ENCODE measurements at places on chromosomes 3 and 15.

DNA sequence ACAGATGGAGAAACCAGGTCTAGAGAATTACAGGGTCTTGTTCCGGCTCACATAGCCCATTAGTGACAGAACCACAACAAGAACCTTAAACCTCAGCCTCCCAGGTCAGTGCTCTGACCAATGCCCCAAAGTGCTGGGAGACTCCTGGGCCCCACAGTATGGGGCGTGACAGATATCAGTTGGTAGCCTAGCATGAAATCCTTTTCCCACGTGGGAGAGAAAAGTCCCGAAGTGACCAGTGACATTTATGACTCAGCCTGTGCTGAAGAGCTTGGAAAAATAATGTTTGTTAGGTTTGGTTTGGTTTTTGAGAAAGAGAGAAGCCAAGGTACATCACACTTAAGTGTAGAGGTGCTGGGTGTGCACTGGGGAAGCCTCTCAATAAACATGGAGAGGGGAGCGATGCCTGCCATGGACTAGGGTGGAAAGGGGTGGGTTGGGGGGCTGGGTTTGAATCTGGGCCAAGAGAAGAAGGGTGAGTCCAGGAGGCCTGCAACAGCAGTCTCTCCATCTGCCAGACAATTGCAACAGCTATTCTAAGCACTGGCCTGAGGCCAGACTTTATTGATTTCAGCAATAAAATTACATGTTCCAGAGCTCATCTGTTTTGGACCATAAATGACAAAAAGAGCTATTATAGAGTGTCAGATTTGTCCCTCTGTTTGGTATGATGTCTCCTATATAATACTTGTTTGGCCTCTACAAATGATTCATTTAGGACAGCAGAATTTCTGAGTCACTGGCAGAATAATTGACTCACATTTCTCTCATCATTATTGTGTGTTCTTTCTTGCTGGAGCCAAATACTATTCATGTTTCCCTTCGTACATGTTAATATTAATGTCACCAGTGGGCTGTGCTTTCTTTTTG, 43.4 kb downstream of the C2CD4A start:
- DNase-seq = no peak

DNA sequence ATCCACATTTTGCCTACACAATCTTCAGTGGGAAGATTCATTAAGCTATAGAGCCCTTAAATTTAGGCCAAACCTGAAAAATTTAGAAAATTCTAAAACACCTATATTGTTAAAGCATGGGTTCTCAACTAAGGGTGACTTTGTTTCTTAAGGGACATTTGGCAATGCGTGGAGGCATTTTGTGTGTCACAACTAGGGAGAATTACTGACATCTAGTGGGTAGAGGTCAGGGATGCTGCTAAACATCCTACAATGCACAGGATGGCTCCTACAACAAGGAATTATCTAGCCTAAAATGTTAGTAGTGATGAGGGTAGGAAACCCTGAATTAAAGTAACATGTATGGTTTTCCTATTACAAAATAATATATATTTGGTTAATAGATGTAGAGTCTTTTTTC, 55.8 kb downstream of the TBC1D5 start:
- no peak for DNase-seq

GRCh38 chr3:86451749-86452148, 539.2 kb downstream of the VGLL3 start:
- no peak for DNase-seq

DNA sequence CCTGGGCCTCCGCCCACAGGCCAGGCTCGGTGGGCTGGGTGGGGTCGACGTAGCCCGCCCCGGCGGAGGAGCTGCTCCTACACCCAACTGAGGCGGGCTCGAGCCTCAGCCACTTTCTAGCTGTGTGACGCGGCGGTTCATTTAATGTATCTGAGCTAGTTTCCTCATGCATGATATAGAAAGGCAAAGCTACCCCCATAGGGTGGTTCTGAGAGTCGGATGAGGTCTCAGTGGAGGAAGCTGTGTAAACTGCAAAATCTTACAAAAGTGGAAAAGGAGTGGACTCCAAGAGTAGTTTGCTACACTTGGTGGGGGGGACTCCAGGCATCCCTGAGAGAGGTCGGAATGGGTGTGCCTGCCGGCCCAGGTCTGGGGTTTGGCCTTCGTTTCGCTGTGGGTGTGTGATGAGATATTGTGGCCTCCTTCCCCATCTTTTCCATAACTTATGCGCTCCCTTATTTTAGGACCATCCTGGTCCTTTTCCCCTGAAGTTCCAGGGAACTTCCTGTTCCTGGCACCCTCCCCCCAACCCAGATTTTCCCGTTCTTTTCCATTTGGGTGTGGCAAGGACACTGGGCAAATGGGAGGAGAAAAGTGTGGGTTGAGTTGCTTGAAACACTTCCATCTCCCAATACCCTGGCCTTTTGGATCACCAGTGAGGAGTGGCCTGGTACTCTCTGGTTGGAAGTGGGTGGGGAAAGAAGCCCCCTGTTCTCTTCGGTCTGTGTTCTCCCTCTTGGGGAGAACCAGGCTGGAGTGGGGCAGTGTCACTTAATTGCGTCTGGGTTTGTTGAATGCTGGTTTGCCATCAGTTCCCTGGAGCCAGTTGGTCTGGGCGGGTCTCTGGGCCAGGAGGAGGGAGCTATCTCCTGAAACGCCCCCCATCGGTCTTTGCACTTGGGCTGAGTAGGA, 1.1 kb downstream of the PDIA5 start:
- DNase-seq = no peak

DNA sequence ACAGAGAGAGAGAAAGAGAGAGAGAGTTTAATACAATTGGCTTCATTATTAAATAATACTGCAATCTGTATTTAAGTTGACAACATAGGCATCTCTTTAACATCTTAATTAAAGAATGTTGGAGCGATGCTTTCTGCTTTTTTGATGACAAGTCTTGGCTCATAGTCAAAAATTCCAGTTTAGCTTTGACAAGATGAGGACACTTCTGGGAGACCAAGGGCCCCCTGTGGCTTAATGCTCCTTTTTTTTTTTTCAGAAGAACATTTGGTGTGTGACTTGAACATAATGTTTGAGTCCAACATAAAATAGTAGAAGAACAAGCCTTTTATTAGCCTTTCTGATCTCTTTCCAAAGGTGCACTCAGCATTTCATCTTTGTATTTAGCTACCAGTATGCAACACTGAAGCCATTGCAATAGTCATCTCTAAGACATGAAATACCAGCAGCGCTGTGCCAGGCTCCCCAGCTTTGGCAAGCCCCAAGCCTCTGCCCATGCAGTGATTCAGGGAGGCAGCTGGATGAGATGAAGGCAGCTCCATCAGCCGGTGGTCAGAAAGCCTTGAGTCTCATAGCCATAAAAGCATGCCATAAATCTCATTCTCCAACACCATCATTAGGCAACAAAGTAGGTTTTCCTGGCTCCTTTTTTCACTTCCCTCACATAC, 349.4 kb upstream of the SEMA6D start:
- DNase-seq = no peak

DNA sequence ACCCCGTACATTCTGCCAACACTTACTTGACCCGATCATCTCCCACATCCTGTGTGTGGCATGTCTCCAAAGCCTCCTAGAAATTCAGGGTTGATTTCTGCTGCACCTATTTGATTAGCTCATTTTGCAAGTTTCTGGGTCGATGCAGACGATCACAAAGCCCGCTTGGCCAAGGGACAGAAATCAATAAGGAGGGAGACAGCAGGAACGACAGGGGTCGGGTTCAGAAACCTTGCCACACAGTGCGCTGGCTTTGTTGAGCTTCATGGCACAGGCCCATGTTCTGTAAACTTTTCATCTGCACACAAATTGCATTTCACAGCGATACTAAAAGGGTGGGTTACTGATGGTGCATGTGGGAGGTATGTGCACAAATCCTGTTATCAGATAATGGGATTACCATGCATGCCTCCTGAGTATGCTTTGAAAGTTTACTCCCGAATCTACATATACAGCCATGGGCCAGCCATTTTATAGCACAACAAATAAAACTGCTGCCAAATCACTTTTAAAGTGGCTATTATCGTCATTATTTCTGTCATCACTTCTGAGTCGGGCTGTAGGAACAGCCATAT, 95.9 kb upstream of the ATP11B start:
- no peak for DNase-seq

- DNase-seq = no peak
Observed at GRCh38 chr15:47194718-47195117, 522.6 kb upstream of the SEMA6D start.

- no peak for DNase-seq
Observed at GRCh38 chr3:184015381-184016019, 2.2 kb downstream of the ABCC5 start.

- no peak for DNase-seq
Observed at GRCh38 chr15:71447328-71448250, 332.3 kb downstream of the THSD4 start.

- no peak for DNase-seq
Observed at GRCh38 chr3:17336291-17336690, 406.1 kb downstream of the TBC1D5 start.

DNA sequence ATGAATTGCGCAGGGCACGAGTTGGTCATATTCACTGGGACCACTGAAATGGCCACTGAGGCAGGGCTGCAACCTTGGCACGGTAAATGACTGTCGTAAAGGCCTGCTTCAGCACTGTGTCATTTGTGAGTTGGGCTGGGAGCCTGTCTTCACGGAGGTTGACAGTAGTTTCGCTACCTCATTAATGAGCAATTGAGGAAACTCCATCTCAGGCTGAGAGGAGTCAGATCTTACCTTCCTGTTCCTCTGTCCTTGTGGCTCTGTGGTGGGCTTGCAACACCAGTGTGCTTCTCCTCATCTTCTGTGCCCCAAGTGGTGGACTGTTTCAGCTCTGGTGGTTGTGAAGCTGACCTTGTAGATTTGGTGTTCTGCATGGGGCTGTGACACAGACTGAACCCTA, 80.1 kb upstream of the EIF1B start:
- no peak for DNase-seq

DNA sequence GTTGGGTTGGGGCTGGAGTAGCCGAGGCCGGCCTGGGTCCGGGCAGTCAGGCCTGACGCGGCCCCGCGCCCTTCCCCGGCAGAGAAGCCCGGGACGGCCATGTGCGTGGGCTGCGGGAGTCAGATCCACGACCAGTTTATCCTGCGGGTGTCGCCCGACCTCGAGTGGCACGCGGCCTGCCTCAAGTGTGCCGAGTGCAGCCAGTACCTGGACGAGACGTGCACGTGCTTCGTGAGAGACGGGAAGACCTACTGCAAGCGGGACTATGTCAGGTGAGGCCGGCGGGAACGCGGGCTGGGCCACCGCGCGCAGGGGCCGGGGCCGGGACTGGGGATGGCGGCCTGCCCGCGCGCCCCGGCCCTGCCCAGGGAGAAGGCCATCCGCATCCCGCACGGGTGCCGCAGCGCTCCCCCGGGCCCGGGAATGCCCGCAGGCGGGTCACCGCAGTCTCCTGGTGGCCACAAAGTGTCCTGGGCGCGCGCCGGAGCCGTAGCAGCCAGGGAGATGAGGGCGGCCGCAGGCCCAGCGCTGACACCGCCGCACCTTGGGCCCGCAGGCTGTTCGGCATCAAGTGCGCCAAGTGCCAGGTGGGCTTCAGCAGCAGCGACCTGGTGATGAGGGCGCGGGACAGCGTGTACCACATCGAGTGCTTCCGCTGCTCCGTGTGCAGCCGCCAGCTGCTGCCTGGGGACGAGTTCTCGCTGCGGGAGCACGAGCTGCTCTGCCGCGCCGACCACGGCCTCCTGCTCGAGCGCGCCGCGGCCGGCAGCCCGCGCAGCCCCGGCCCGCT, 1.3 kb downstream of the ISL2 start:
- no peak for DNase-seq

GRCh38 chr15:95291898-95292472, 1038.5 kb upstream of the NR2F2 start:
- no peak for DNase-seq

- DNase-seq = no peak
Observed at GRCh38 chr15:61748529-61748928, 311.7 kb downstream of the VPS13C start.

DNA sequence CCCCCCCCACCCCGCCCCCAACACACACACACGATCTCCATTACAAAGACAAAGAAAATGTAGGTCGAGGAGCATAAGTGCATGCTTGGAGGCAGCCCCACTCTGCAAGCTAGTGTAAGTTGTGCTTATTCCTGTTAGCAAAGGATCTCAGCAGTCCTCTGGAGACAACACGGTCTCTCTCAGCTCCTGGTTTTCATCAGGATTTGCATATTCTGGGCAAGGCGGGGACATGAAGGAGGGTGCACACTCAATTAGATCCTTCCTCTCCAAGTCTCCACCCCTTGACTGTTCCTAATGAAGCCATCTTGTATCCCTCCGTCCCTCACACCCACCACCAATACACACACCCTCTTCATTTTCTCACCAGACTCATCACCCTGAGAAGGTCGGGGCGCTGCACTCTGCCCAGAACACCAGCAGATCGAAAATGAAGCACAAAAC, 63.8 kb downstream of the MRPL46 start:
- no peak for DNase-seq

DNA sequence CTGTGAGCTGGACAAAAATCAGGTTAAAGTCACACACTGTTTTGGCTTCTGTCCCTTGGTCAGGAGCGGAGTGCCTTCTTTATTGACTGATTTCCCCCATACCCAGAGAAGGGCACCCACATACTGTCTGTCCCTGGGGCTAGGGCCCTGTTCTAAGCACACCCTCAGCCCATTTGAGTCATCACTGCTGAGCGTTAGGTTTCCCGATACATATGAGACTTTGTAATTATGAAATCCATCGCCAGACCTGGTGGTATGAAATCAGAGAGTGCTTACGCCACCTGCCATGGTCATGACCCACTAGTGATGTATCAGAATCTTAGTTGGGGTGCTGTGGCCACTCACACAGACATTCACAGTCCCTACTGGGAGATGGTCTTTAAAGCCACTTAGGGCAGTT, 96.8 kb downstream of the CHDH start:
- DNase-seq = no peak

- no peak for DNase-seq
Observed at GRCh38 chr3:72903004-72903403, 15.2 kb downstream of the GXYLT2 start.

- no peak for DNase-seq
Observed at GRCh38 chr15:45249125-45249780, 2.8 kb upstream of the SLC28A2 start.

- DNase-seq = no peak
Observed at GRCh38 chr3:134652409-134652831, 1.6 kb upstream of the KY start.

DNA sequence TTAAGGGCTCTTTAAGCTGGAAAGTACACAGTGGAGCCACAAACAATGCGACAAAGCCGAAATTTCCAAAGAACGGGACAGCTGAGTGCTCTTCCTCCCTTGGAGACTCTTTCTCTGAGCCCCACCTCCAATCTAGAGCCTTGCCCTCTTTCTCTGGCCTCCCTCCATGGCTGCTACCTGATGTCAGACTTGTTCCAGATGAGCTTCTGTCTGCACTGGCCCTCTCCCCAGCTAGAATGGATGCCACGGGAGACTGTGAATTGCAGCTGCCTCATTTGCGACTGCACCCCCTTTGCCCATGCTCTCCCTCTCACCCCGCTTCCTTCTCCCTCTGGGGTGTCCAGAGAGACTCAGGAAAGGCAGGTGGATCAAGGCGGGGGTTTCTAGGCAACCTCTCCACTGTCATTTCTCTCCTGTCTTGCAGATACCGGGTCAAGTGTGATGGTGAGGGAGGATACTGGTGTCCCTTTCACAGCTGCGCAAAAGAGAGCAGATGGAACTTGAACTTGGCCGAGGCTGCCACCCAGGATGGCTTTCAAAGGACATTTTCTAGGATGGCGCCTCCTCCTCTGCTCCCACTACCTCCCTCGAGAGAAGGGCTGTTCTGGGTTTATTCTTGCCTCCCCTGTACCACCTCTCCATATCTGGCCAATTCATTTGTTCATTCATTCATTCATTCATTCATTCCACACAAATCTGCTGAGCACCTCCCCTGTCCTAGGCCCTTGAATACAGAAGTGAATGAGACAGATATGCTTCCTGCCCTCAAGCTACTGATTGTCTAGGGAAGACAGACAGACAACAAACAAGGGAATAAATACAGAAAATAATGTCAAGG, 12.8 kb downstream of the ATP2B2 start:
- no peak for DNase-seq

Measured in caudate nucleus (tissue), 63 donors.